Fibroblast of skin of left quadriceps (primary cell): ENCODE measurements at places on chromosomes 4 and X.

DNA sequence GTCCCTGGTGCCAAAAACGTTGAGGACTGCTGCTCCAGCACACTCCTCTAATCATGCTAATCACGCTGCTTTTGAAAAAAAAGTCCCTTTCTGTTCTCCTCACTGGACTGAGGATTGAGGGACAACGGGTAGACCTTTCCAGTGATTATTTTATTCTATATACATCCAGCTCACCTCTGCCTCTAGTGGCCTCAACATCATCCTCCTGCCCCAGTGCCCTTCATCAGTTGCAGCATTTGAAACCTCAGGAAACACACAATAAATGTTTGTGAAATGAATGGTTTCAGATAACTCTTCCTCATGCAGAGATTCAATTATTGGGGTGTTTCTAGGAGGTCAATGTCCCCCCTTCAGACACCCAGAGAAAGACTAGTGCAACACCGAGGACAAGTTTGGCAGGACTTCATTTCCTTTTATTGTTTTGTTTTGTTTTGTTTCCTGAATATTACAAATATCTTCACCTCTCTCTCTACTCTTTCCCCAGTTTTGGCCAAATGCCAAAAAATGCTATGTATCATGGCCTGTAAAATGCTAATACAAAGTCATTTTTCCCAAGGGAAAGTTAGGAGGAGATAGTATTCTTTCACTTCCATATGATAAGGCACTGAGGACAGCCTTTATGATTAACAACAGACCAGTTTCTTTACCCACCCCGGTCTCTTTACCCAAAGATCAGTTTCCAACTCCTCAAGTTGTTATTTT is 460.1 kb upstream of the SLIT2 start:
- DNase-seq = no peak

DNA sequence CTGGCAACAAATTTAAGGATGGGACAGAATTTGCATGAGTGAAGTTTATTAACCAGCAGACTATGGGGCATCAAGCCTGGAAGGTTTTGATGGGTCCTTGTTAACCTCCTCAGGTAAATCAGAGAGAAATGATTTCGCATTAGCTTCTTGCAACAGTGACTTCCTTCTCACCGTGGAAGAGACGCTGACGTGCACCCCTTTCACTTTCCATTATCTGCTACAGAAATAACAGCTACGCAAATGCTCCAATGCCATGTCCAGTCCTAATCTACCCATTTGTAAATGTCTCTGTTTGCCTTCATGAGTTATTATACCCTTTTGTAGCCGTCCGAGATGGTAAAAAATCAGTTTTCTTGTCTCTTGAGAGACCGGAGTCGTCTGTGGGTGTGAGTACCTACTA is 100.3 kb downstream of the SLC34A2 start:
- no peak for DNase-seq

- DNase-seq = no peak
Observed at GRCh38 chr4:5897674-5898073, 4.8 kb upstream of the CRMP1 start.

DNA sequence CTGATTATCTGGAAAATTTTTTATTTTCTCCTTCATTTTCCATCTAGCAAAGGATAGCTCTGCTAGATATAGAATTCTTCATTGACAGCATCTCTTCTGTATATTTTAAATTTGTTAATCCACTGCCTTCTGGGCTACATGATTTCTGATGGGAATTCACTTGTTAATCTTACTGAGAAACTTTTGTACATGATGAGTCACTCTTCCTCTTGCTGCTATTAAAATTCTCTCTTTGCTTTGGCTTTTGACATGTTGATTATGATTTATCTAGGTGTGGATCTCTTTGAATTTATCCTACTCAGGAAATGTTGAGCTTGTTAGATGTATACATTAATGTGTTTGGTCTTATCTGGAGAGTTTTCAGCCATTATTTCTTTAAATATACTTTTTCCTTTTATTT is 27.5 kb downstream of the OR13H1 start:
- DNase-seq = no peak

DNA sequence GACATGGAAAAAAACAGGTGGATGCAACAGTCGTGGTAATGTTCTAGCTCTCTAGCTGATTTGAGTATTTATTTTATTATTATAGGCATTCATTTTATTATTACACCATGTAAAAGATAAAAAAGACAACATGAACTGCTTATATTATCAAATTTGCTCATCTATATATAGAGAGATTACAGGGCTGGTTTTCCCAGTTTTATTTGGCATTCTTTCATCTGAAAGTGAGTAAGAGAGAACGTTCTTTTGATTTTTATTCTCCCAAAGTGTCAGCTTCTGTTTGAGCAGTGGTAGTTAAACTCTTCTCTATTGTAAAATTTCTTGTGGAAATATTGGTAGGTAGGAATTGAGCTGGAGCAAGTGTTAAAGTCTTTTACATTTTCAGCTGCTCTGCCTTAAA is 179.9 kb downstream of the SOWAHB start:
- DNase-seq = no peak

- DNase-seq = no peak
Observed at GRCh38 chr4:8891646-8892555, 20.3 kb upstream of the HMX1 start.

GRCh38 chrX:107135049-107135964 is 16.7 kb upstream of the RBM41 start:
- peak; percentile 14 for DNase-seq

DNA sequence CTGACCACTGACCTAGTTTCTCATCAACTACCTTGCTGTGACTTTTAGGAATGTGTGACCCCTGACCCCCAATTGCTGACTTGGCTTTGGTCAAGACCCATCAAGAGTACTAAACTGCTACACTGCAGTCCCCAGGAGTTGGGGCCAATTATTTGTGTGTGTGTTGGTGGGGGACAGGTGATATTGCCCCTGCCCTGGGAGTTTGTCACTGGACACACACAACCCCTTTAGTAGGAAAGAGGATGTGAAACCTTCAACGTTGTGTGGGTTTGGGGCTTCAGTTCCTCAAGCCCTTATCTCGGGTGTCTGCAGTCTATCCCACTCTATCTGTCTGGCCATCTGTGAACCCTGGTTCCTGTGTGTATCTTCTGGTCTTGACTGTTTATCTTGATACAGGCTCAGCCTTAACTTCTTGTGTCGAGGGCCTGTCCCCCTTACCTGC is 6.5 kb downstream of the SASH3 start:
- no peak for DNase-seq

DNA sequence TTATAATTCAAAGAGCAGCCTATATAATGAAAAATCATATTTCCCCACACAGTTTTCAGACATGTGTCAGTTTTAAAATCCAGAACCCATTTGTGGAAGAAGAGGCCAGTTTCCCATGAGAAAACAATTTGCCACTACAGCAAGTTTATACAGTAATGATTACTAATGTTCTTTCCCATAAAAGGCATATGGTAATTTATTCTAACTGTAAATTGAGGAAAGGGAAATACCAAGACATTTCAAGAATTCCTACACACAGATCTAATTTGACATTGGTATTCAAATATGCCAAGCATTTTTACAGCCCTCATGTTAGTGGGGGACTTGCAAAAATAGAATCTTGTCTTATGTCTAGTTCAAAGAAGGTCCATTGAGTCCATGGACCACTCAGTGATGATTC is 1368.6 kb downstream of the FSTL5 start:
- DNase-seq = peak; percentile 36

- no peak for DNase-seq
Observed at GRCh38 chr4:45539142-45539814, 584.6 kb downstream of the GABRG1 start.

DNA sequence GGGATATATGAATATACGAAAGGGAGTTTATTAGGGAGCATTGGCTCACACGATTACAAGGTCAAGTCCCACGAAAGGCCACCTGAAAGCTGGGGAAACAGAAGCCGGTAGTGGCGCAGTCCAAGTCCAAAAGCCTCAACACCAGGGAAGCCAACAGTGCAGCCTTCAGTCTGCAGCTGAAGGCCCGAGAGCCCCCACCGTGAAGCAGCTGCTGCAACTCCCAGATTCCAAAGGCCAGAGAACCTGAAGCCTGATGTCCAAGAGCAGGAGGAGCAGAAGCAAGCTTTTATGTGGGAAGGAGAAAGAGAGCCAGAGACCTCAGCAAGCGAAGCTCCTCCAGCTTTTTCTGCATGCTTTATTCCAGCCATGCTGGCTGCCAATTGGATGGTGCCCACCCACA is 275.8 kb downstream of the PTTG2 start:
- no peak for DNase-seq

DNA sequence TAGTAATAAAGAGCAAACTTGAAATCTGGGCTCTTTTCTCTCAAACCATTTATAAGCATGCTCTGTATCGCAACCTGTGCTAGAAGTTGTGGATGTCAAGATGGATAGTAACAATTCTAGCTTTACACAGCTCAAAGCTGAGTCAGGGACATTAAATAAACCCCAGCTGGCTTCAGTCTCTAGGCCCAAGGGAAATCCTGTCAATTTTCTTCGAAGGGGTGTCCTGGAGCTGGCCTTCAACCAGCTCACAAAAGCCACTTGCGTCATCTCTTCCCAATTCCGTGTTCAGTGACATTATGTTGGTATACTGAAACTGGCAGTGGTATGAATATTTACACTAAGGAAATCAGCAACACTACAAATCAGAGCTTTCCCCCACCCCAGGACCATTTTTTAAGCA is 89.8 kb upstream of the PRKG2 start:
- no peak for DNase-seq

GRCh38 chr4:56648021-56648823 is 32.9 kb downstream of the HOPX start:
- DNase-seq = no peak

GRCh38 chrX:30278365-30278764 is 30.8 kb downstream of the NR0B1 start:
- DNase-seq = no peak

DNA sequence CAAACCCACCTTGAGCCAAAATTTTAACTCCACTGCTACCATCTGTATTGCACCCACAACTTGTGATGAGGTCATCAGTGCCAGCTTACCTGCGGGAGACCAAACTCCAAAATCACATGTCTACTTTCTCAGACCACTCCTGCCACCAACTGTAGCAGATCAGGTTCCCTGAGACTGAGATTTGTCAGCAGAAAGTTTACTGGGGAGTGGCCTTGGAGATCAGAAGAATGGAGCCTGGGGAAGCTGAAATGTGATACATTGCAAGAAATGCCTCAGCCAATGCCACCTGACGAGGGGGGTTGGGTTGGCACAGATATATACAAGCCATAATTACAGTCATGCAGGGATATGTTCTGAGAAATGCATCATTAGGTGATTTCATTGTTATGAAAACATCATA is 19.1 kb downstream of the HAUS3 start:
- DNase-seq = no peak

DNA sequence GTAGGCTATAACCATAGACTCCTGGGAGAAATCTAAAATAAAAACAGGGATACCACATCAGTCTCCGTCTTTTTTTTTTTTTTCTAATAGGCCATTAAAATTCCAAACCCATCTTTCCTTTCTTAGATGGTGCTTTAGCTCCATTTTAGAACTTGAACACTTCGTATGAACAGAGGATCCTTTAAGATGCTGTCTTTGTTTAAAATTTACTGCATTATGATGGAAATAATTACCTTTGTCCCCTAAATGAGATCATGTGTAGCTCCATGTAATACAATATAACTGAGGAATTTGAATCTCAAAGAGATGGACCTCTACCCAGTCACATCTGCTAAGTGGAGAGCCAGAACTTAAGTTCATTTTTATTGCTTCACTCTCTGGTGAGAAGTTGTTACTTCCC is 47.9 kb downstream of the CEP135 start:
- no peak for DNase-seq

GRCh38 chr4:121900132-121900983 is 30.1 kb upstream of the BBS7 start:
- no peak for DNase-seq

DNA sequence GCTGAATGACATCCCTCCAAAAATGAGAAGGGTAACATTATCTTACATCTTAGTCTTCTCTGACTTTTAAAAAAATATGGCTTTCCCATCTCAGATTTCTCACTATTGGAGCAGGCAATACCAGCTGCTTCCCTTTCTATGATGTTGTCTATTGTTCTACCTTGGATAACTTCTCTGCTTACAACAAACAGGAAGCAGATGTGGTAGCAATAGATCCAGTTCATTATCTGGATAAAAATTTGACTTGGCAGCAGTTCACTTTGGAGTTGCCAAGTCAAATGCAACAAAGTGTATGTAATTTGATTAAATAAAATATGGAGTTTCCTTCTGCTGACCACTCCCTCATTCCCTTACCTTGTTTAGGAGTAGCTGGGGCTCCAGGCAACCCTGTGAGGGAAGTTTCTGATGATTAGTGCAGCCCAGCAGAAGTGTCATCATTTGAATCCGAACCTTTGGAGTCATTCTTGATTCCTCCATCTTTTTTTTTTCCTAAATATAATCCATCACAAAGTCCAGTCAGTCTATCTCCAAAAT is 72.0 kb upstream of the GPRIN3 start:
- DNase-seq = no peak

DNA sequence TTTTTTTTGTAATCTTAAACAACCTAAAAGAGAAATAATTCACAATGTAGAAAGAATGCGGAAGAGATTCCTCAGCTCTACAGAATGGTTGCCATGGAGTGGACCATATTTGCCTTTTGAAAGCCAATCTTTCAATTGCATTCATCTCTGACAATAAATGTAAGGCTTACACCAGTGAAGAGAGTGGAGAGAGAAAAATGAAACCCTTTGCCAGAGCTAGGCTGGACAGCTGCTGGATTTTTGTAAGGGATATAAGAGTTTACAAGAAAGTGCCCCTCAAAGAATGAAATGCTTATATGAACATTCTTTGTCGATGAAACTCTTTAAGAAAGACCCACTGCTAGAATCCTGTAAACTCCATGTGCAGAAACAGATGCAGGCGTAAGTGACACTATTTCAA is 66.0 kb upstream of the FAT1 start:
- DNase-seq = no peak

GRCh38 chr4:150090836-150091235 is 12.6 kb downstream of the DCLK2 start:
- peak; percentile 49 for DNase-seq

- no peak for DNase-seq
Observed at GRCh38 chr4:69818060-69818639, 41.8 kb downstream of the SULT1E1 start.

DNA sequence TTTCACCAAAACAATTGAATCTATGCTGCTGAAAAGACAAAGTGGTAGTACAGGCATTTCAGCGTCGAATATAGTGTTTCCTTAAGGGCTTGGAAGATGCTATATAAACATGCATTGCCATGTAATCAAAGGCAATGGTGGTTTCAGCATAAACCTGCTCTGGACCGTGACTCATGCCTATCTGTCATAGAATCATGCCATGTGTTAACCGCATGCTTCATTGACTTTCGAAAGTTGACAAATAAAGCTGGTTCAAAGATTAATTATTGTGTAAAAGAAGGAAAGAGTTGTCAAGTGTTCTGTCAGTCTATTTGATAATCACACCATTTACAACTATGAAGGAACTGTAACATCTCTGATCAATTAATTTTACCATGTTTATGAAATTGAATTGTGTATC is 83.2 kb downstream of the FUNDC1 start:
- no peak for DNase-seq

GRCh38 chr4:129641179-129641578 is 545.2 kb downstream of the C4orf33 start:
- peak; percentile 21 for DNase-seq

- DNase-seq = no peak
Observed at GRCh38 chr4:54626113-54626512, 31.6 kb upstream of the KIT start.
